ENCODE measurements at places on chromosomes 3 and 15.

DNA sequence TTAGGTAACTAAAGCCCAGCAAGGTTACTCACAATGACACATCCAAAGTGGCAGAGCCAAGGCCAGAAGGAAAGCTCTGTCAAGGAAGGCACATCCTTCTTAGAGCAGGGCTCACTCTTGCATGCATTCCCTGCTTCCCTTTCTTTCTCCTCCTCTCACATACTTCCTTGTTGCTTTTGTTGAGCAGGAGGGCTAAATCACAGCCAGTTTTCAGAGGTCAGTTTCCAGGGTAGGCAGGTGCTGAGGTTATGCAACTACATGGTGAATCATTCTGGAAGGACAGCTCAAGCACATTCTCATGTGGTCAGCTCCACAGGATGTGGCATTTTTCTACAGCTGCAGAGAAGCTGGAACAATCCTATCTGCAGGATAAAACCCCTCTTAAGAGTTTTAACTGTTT is 275.6 kb downstream of the ZNF621 start:
- DNase-seq: peak; percentile 46

DNA sequence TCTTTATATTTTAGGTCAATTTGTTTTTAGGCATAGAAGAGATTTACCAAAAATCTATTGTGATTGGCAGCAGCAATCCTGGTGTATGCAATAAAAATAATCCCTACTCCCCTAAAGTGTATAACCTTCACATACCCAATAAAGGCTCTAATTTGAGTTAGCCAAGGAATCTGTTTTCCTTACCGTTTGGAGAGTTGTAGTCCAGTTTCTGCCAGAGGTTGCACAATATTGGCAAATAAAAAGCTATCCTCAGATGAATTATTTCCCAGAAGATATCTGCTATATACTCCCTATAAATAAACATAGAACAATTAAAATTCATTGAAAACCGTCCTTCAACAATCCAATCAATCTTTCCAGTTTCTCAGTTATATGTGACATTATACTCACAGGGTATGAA is 31.1 kb downstream of the ACKR4 start:
- DNase-seq: no peak

DNA sequence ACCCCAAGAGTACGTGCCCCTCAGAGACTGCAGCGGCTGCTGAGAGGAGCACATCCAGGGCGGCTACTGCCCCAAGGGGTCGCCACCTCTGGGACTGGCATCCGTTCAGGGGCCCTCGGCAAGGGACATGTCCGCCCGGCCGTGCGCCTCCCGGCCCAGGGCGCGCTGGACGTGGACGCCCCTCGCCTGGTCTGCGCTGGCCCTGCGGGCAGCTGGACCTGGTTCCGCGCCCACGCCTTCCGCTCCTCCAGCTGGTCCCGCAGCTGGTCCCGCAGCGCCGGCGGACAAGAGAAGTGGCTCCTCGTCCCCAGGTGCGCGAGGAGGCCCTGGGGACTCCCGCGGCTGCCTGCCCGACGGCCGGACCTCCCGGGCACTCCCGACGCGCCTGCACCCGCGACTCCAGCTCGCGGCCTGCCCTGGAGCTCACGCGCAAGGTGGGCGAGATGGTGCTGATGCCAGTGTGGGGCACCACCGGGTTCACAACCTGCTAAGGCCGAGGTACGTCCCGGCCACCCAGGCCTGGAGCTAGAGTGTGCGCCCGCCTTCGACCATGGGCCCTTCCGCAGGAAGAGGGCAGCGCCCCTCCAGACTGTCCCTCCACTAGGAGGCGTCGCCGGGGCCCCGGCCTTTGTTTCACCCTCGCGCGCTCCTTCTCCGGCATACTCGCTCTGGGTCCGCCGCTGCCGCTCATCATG is 14.4 kb upstream of the GP9 start:
- DNase-seq: no peak

DNA sequence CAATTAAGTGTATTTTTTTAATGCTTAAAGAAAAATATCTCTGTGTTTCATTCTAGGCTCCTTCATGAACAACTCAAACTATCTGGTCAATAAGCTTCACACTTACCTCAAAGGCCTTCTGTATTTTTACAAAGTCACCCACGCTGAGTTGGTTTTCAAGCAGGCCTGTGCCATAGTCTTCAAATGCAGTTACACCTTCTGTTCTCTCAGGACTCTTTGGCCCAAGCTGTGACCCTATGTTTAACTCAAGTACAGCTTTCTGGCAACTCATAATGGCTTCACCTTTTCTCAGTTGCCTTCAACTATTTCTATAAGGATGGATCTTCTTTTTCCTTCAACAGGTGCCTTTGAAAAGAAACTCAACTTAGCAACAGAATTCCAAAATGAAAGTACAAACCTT is 587 bp downstream of the WDR49 start:
- DNase-seq: no peak

DNA sequence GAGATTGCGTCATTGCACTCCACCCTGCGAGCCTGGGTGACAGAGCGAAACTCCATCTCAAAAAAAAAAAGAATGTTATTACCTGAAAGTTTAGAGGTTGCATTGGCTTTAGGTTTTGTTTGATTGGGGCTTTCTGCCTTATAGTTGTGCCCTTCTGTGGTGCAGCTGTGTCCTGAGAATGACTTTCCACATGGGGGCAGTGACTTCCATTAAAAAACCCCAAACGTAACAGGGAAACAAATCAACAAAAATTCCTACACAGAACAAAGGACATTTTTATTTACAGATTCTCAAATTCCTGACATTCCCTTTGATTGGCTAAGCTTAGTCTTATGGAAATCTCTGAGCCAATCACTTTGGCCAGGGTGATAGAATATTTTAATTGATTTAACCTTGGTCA is 154.1 kb upstream of the GPR149 start:
- DNase-seq: peak; percentile 10

GRCh38 chr15:22827125-22827524 is 11.3 kb upstream of the NIPA2 start:
- no peak for DNase-seq

GRCh38 chr3:144521131-144521530 is 549.5 kb downstream of the DIPK2A start:
- no peak for DNase-seq

DNA sequence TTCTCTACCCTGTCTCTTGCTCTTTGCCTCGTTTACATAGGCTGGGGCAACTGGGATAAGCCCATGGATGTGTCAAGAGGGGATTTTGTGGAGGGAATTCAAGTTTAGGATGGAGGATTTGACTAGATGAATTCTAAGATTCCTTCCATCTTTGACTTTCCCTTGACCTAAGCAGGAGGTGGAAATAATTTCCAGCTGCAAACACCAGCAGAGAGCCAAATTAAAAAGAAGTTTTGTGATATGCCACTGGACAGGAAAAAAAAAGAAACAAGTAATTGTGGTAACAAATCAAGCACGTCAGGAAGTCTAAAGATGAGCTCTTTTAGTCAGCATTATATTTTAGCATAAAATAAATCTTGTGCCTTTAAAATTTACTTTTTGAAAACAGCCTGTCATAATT is 49.8 kb downstream of the KCNMB2 start:
- DNase-seq: no peak

- DNase-seq: no peak
Measured at GRCh38 chr3:111592143-111592542, 3.0 kb downstream of the ZBED2 start.

GRCh38 chr3:73024836-73025235 is 28.2 kb downstream of the PPP4R2 start:
- peak; percentile 46 for DNase-seq

- no peak for DNase-seq
Measured at GRCh38 chr3:152849996-152850578, 15.2 kb downstream of the P2RY1 start.

DNA sequence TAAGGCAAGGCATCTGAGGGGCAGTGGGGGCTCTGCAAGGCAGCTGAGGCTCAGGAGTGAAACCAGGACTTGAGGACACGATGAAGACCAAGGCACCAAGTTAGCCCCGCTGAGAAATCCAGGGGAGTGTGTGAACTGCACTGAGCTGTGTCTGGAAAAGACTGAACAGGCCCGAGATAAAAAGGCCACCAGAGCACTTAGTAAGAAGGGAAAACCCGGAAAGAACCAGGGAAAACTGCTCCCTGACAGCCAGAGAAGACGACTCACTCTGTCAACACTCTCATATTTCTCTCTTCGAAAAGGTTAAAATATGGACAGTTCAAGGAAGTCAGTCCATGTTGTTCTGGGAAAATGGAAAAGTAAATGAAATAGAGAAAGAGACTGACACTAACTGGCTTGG is 109.0 kb downstream of the SEC22A start:
- no peak for DNase-seq

- DNase-seq: no peak
Measured at GRCh38 chr3:122310361-122310760, 14.7 kb upstream of the CSTA start.

- no peak for DNase-seq
Measured at GRCh38 chr3:38268522-38268921, 2.9 kb downstream of the SLC22A13 start.

DNA sequence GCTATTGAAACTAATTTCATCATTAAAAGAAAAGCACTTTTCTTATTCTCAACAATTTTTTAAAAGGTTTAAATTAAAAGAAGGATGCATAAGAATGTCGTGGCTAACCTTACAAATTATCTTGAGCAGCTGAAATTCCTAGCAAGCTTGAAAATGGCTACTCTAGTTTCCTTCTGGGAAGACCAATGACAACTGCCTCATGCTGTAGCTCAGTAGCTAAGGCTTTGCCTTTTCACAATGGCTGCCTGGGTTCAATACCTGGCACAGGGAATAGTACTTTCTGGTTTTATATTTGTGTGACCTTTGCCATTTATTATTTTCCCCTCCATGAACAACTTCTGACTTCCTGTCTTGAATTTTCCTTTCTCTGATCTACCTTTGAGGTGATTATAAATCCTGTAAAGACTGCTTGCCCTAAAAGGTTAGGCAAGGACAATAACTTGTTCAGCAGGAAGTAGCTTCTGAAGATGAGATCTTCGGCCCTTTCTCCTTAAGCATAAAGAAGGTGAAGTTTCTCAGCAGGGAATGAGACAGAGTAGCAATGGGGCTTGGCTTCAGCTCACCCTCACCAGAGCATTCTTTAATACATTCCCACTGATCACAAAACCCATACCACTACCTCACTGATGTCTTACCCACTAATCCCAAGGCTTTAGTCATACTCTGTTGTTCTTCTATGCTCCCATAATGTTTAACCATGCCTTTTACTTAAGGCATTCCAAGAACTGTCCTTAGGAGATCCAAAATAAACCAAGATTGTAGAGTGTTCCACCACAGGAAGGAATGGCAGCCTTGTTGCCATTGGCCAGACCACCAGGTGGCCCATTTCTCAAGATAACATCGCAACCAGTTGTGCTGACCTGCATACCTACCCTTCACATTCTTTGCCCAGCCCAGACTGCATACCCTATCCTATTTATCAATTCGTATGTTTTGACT is 276.8 kb downstream of the ULK4 start:
- no peak for DNase-seq

DNA sequence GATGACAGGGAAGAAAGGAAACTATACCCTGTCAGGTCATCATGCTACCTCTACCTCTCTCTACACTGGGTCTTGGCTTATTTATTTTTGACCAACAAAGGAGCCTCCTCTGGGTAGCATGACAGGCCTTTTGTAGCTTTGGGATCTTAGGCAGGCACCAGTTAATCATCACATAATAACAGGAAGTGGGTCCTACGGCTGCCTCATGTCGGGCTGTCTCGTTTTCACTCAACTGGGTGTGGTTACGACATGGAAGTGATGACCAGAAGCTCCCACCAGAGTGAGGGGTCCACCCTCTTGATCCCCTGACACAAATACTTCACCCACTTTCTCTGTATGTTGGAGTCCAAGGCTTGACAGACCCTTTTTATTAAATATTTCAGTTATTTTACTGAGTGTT is 105.3 kb downstream of the CD47 start:
- no peak for DNase-seq

GRCh38 chr3:118408431-118408830 is 626.2 kb downstream of the IGSF11 start:
- DNase-seq: no peak

Measured in Caco-2 (cell line).